ENCODE measurements at places on chromosomes 16 and 17. TPM values are rescaled to one million over a fixed set of nuclear protein-coding genes. Genes with fewer than 3 reads are reported as not detected.

GRCh38 chr17:79785900-79786810, 8.2 kb downstream of the CBX2 start:
- DNase-seq, result no peak

- DNase-seq, result peak; percentile 41
Observed at GRCh38 chr17:82300707-82301270, 16.6 kb downstream of the CD7 start.

GRCh38 chr17:77535435-77535834, 394.7 kb downstream of the SEC14L1 start:
- no peak for DNase-seq

DNA sequence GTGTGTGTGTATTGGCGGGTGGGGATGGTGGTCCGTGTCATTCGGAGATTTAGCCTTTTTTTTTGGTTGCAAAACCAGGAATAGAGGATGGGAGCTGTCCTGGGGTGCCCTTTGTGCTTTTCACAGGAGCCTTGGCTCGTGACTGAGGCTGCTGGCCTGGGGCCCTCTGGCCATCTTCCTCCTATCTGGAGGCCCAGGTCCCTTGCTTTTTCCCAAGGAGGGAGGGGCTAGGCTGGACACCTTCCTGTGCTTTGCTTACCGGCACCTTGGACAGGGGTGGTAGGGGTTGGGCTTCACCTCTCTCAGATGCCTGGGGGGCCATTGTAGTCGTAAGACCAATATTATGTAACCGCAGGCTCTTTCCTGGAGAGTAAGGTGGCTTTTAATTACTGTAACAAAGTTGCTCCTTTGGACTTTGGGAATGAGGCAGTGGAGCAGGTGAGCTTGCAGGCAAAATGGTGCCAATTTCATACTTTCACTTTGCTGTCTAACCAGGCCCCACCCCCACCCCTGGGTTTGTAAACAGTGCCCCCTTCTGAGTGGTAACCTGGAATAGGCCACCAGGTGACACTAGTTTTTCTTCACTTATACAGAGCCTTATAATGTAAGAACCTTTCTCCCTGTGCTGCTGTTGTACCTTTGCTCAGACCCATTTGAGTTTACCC, 1.2 kb downstream of the DYNLL2 start:
- no peak for DNase-seq

- DNase-seq, result no peak
Observed at GRCh38 chr17:37361543-37361942, 14.2 kb upstream of the C17orf78 start.

DNA sequence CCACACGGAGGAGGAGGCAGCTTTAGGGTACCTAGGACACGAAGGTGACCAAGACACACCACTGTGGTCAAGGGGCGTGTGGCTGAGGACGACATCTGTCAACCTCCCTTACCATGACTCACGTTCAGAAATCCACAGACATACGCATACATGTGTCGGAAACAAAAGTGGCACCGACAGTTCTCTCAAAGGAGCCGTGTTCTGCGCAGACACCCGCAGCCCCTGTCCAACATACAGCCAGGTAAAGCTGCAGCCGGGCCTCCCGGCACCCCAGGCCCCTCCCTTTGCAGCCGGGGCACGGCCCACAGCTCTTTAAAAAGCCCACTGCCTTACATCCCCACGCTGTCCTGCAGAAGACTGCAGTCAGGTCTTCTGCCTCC, 40.5 kb upstream of the KLHDC4 start:
- DNase-seq, result no peak

- DNase-seq, result no peak
Observed at GRCh38 chr16:28495795-28496749, 1.6 kb downstream of the APOBR start.

DNA sequence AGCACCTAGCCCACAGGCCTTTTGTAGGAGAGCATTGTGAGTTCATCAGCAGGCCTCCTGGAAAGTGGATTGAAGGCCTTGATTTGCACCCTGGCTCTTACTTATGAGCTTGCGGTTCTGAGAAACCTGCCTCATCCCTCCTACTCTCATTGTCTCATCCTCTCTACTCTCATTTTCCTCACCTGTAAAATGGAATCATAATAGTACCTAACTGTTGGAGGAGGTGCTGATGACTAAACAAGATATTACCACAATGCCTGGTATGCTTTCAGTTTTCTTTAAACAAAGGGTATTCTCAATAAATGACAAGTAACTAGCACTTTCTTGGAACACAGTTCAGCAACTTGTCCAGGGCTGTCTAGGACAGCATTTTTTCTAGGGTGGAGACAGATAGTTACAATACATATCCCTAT, 243.1 kb upstream of the MAF start:
- DNase-seq, result no peak

DNA sequence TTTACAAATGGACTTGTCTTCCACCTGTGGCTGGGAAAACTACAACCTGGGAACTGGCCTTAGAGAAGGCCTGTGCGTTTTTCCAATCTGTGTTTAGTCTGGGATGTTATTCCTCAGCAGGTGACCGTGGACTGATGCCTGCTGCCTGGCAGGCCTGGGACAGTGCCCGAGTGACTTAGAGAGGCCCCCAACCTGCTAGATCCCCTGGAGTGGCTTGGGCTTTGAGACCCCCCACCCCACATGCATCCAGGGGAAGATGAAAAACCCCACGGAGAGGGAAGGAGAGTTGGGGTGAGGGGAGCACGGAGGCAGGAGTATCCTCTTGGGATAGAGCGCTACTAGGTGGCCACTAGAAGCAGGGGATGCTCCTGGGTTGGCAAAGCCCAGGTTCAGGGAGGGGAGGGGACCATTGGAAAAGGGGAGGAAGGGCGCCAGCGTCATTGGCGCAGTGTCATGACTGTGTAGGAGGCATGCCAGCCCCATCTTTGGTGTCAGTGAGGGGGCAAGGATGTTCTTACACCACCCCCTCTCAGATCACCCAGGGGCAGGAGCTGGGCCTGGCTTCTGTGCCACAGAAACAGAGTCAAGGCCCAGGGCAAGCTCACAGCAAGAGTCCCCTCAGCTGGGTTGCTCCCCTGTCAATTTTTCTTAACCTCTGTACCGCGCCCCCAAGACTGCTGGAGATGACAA, 54.1 kb downstream of the MEAK7 start:
- DNase-seq, result no peak

The ZNF48 gene
- polyA plus RNA-seq, result 7.0 TPM

The KRT33A gene
- polyA plus RNA-seq, result not detected

The KRTAP4-3 gene
- not detected for polyA plus RNA-seq

The LDHD gene
- polyA plus RNA-seq, result 3.7 TPM

The METTL9 gene
- 100 TPM for polyA plus RNA-seq

The KRT36 gene
- not detected for polyA plus RNA-seq

The TEDC2 gene
- polyA plus RNA-seq, result 5.6 TPM

Data from hindlimb muscle (tissue), 1 donor.